NK-92 treated with Interleukin-12 subunit alpha and Interleukin-12 subunit beta, amount 100 ng/mL, for 24 hours (cell line): ENCODE measurements at places on chromosomes 5 and 9.

GRCh38 chr5:147359101-147359500, 124.3 kb downstream of the STK32A start:
- DNase-seq: no peak

- peak; percentile 6 for DNase-seq
Observed at GRCh38 chr9:6715755-6716643, 41.8 kb upstream of the KDM4C start.

DNA sequence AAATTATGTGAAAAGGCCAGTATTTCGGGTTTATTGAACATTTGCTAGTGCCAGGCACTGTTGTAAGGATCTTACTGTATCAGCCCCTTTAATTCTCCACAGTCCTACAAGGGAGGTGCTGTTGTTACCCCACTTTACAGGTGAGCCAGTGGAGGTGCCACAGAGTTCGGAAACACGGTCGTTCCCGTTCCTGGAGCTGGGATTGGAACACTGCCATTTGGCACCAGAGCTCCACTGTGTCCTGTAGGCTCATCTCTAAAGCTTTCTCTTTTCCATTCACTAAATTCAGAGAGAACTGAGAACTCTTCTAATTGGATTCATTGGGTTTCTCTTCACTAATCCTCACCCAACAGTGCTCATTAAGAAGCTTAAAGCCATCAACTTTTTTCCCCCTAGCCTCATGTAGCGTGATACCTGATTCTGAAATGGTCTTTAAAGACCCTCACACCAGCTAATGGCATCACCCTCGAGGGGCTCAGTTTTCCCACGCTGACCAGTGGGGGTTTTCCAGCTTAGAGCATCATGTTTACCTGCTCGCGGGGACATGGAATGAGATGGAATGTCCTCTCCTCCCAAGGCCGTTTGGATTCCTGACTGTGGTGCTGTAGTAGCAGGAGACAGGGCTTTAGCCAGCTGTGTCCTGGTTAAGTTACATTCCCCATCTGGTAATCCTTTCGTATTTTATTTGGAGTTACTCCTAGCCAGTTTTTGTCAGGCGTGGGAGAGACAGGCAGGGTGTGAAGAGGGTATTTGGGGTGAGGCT, 5.8 kb downstream of the ERGIC1 start:
- DNase-seq: no peak

- DNase-seq: no peak
Observed at GRCh38 chr5:74206579-74207550, 433.7 kb downstream of the ENC1 start.

DNA sequence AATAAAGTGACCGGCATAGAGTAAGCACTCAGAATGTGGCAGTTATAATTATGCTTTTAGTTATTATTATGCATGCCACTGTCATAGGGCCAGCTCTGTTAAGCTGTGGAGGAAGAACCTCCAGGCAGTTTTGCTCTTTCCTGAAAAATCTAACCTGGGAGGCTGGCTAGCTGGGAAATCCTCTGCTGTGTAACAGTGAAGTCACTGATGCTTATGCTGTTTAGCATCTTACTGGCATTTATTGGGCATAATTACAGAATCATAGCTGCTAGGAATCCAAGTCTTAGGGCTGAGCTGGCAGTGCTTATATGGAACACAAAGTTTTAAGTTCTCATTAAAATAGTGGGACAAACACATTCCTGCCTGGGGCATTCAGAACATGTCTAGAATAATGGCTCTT, 5.5 kb upstream of the GSN start:
- DNase-seq: no peak

DNA sequence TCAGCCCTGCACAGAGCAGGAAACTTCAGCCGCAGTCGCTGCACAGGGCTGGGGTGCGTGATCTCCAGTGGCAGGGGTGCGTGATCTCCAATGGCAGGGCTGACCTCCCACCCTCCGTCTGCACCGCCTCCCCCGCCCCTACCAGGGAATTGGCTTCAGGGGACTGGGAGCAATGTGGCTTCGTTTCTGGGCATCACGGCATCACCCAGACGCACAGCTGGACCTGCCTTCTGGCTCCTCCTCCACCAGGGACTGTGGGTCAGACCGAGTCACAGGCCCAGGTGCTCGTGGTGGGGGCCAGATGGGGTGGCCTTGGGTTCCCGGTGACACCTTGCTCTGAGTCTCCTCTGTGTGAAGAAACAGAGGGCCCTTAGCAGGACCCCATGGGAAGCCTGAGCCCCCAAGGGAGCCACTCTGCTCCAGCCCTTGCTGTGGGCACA, 51.1 kb downstream of the AHRR start:
- no peak for DNase-seq

- peak; percentile 73 for DNase-seq
Observed at GRCh38 chr5:66713998-66714397, 117.8 kb downstream of the MAST4 start.

GRCh38 chr5:68547622-68548021, 332.1 kb downstream of the PIK3R1 start:
- DNase-seq: no peak

- DNase-seq: no peak
Observed at GRCh38 chr9:89379508-89380115, 61.3 kb downstream of the SECISBP2 start.

DNA sequence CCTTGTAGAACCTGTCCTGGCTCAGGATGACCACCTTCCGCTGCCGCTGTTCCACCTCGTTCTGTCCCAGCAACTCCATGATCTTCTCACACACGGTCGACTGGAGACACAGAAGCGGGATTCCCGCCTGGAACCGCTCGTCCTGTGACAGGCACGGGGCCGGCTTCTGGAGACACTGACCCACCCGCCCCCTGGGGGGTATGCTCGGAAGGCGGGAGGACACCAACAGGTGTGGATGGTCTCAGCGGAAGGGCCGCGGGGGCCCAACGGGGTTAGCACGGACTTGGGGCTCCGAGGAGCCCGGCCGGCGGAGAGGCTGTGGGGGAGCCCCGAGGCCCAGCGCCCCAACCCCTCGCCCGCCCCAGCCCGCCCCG, 530 bp downstream of the UCK1 start:
- no peak for DNase-seq

- DNase-seq: no peak
Observed at GRCh38 chr9:70525519-70525918, 111.1 kb upstream of the KLF9 start.

- DNase-seq: no peak
Observed at GRCh38 chr9:98656511-98656910, 52.2 kb downstream of the GABBR2 start.

DNA sequence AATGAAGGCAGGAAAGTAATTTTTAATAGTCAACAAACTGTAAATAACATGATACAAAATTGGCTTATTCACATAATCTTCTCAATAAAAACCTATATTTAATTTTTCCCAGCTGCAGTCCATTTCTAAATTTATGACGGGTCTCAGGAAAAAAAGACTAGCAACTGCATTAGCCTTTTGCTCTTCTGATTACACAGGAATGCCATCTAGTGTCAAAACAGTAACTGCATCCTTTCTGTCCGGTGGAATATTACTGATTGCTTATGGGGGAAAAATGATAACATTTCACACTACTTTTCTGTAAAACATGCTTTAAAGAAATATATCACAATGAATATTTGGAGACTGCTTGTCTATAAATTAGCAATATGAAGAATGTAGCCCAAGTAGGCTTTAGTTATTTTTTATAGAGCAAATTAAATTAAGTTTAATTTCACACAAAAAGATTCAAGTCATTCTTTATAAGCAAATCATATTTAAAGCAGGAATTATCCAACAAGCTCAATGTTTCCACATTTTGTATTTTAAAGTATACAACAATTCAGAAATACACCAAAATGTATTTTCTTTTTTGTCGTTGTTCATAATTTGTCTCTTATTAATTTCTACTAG, 534.7 kb downstream of the CDH10 start:
- DNase-seq: no peak

DNA sequence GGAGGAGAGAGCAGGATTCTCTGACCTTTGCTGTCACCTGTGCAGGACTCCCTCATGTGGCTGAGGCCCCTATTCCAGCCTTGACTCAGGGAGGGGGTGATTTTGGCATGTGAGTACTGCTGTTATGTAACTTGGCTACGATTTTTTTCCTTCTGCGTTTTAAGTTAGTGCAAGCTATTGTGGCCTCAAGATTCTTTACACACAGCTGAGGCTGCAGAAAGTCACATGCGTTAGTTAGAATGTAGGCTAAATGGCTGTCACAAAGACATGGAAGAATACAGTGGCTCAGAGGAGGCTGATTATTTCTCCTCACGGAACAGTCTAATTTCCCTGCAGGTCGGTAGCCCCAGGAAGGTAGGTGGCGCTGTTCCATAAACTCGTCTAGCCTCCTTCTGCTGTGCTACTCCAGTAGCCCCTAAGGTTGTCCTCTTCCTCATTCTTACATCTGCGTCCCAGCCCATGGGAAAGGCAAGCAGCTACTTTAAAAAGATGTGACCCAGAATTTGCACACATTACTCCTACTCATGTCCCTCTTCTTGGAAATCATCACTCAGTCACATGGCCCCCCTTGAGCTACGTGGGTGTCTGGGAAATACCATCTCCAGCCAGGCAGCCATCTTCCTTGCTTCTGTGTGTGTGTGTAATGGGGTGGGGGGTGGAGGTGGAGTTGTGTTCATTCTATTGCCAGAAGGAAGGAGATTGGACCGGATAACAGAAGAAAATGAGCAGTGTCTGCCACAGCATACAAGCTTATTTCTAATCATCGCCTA, 486.6 kb downstream of the CCDC171 start:
- DNase-seq: no peak

- DNase-seq: no peak
Observed at GRCh38 chr5:56620903-56621677, 194.3 kb upstream of the MAP3K1 start.

- no peak for DNase-seq
Observed at GRCh38 chr5:83740741-83741140, 20.1 kb upstream of the HAPLN1 start.

GRCh38 chr5:91315701-91316100, 67.4 kb downstream of the ARRDC3 start:
- no peak for DNase-seq

- no peak for DNase-seq
Observed at GRCh38 chr5:123771715-123772114, 259.7 kb downstream of the CSNK1G3 start.

- no peak for DNase-seq
Observed at GRCh38 chr5:932628-933250, 40.1 kb downstream of the TRIP13 start.

DNA sequence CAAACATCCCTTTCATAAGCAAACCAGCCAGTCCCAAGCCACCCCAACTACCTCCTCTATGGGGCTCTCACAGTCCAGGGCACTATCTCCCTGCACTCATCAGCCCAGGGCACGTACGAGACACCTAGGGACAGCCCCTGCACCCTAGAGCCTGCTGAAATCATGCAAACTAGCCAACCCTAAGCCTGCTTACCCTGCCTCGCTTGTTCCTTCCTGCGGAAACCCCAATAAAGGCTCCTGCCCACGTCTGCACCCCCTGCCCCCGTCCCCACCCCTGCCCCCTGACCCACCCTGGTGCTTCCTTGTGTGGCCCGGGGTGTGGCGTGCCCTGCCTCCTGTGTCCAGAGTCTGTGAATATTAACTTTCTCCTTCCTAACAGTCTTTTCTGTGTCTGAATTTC, 135.9 kb downstream of the GADD45G start:
- no peak for DNase-seq

- DNase-seq: peak; percentile 50
Observed at GRCh38 chr9:38339087-38339486, 53.4 kb upstream of the ALDH1B1 start.

GRCh38 chr9:89046832-89047231, 55.6 kb downstream of the S1PR3 start:
- no peak for DNase-seq

DNA sequence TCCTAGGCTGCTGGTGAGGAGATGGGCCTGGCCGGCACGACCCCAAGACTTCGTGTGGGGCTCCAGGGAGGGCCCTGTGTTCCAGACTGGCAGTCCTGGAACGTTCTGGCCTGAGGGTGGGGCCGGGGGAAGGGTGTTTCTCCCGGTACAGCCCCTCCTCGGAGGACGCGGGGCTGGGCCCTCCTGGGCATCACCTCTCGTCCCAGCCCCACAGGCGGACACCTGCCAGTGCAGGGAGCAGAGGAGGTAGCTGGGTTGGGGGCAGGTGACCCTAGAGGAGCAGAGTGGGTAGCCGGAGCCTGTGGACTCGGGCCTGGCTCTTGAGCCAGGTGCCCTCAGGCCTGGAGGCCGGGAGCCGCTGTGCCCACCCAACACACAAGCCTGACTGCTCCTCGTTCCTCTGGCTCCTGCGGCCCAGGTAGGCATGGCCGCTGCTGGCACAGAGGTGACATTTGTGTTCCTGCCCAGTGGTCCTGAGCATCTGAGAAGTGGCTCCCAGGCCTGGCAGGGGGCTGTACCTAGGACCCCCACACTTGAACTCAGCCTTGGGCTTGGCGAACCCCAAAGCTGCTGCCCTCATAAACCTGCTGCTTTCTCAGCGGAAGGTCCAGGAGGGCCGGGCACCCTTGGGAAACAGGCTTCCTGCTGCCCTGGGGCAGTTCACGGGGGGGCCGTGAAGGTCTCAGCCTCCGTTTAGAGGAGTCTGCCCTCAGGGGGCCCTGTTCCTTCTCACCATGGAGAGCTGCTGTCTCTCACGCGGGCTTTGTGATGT, 817 bp downstream of the SLC6A19 start:
- DNase-seq: no peak
